Stimulated activated CD4-positive, alpha-beta T cell treated with anti-CD3 and anti-CD28 coated beads, Interleukin-2, amount 100 ng/mL, for 24 hours (primary cell): ENCODE measurements at places on chromosomes 13 and 19.
A peak's percentile ranks its signal among the peaks of the same experiment; 100 is the strongest.

- DNase-seq, result no peak
Measured at GRCh38 chr19:18239303-18239702, 13.1 kb upstream of the PDE4C start.

- peak; percentile 82 for DNase-seq
Measured at GRCh38 chr19:12723641-12724426, at the start of gene TNPO2. Gene TNPO2, minus strand, starts transcription at chr19:12723932. Its CDS starts 2,955 bp downstream, at chr19:12720977.

DNA sequence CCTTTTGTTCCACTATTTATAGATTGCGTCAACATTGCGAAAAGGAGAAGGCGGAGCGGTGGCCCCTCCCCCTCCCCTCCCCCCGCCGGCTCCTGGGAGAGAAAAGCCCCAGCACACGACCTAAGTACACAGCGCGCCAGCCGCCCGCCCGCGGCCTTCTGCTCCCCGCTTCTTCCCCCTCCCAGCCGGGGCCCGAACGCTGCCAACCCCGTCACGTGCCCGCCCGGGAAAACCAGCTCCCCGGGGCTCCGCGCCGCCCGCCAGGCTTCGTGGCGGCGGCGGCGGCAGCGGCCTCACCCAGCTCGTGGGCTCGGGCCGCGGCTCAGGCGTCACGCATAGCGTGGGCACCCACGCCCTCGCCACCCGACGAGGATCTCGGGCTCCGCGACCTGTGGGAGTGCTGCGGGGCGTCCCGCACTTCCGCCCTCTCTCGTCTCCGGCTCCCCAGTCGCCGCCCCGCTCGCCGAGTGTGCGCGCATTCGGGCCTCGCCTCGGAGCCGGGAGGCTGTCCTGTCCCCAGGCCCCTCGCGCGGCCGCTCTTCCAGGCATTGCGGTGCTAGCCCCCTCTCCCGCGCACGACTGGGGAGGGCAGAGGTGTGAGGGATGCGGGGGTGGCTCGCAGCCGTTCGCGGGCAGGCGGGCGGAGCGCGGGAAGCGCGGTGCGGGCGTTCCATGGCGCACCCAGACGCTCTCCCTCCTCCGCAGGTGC is 110.5 kb downstream of the KCNRG start:
- DNase-seq, result peak; percentile 86

- no peak for DNase-seq
Measured at GRCh38 chr19:50451223-50451534, 18.5 kb downstream of the MYBPC2 start.

DNA sequence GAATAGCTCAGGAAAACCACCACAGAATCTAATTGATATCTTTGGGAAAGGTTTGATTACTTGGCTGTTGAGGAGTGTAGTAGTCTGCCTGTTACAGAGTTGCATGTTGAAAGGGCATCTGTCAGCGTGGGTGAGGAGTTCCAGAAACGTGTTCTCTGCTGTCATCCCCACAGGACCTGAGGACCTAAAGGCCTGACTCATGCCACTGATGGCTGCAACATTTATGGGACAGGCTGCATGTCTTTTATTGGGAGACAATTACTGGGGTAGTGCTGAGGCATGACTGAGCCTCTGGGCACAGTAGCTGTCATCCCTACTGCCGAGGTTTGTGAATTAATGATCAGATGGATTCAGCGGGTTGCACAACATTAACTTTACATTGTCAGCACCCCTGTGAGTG is 525.9 kb downstream of the GPC6 start:
- DNase-seq, result no peak
